ENCODE measurements at places on chromosomes 5 and 9.
A peak's percentile ranks its signal among the peaks of the same experiment; 100 is the strongest.

DNA sequence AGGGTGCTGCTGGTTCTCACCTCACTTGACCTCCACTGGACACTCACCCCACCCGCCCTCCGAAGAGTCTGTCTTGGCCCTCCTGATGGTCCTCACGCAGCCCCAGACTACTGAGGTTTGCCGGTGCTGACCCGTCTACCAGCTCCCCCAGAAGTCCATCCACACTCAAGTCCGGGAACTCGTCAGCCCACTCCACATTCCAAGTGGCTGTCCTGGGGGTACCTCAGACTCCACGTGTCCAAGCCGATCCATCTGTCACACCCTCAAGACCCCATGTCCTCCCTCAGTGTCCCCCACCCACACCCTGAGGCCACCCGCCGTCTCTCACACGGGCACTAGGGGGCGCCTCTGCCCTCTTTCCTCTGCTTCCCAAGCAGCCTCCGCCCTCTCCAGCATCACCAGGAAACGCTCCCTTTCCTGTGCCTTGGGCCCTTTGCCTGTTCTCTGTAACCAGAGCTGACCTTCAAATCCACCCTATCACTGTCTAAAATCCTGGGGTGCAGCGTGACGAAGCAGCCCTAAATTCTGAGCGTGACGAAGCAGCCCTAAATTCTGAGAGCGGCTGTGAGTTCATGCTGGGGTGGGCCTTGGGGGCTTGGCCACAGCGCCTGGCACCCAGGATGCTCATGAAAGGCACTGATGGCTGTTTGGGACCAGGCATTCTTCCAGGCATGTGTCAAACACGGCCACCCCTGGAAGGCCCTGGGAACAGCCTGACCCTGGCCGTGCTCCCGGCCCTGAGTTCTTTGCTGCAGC, 95.7 kb downstream of the KCNT1 start:
- DNase-seq = peak; percentile 9

DNA sequence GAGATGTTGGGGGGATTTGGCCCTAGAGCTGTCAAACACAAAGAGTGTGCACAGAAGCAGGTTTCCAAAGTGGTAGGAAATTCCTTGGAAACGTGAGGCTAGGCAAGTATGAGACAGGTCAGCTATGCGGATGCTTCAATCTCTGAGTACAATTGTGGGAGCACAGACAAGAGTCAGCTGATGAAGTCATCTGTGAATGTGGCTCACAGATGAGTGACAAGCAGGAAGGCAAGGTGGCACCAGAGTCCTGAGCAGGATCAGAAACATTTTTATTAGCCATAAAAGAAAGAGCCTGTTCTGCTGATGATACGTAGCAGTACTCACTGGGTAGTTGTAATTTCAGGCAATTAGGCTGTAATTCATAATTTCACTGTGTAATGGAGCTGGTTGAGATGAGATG, 117.0 kb downstream of the DCP2 start:
- no peak for DNase-seq

DNA sequence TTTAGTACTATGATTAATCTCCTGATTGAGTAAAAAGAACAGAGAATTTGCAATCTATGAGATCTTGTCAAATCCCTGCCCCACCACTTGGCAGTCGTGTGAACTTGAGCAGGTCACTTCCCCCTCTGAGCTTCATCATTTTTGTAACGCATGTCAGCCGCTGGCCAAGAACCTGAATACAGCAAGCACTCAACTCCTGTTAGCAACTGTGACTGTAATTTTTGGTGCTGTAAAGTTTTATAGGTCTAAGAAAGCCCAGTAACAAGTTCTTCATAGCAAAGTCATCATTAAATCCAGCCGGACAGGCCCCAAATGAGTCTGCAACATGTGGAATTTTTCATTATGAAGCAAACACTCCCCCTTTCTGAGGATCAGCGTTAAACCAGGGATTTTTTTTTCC, 49.4 kb downstream of the DRD1 start:
- no peak for DNase-seq

GRCh38 chr5:142772446-142773293, 2.5 kb downstream of the ARHGAP26 start:
- DNase-seq = no peak

DNA sequence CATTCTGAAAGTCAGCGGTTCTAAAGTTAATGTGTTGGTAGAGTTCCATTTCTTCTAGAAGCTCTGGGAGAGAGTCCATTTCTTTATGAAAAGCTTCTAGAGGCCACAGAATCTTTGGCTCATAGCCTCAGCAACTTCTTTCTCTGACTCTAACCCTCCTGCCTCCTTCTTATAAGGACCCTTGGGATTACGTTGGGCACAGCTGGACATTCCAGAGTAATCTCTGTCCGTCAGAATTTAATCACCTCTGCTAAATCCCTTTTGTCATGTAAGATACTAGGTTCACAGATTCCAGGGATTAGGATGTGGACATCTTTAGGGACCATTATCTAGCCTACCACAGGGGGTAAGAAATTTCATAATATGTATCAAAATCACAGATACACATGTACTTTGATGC, 22.6 kb upstream of the ANKDD1B start:
- DNase-seq = no peak

DNA sequence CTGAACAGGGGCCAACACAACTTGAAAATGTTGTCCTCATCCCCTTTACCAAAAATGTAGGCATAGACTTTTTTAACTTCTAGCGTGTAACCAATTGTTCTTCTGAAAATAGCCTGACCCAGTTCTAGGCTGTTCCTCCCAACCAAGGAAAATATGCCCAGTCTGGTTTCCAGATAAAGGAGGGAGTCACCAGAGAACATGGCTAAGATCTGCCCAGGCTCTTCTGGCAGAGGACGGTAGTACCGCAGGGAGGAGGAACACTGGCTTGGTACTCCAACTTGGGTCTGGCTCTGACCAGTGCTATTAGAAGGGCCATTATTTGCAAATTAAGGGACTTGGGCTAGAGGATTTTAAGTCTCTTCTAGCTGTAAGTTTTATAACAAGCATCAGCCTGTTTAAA, 63.1 kb downstream of the GRAMD2B start:
- no peak for DNase-seq

DNA sequence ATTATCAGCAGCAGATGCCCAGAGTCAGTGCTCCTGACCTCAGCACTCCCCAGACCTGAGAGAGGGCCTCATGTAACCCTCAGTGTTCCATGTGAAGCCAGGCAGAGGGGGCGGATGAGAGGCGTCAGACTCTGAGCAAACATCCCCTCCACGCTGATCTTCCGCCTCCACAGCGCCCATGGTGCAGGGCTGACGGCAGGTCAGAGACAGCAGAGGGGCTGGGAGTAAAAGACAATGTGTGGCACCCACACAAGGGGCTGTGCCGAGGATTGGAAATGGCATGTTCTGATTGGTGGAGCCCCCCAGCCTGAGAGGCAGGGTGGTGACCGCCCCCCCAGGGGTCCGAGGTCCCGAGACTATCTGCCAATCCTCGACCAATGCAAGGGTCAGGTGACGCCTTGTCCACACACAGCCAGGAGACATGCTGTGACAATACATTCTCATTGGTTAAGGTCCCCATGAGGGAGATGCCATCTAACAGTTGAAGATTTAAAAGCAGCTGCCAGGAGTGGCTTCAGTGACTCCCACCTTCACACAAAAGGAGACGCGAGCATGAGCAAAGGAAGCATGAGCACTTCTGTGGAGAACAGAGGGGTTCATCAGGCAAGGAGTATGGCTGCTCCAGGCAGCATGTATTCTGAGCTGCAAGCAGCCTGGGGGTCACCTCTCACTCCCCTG, 19.3 kb upstream of the SLC25A51 start:
- no peak for DNase-seq

GRCh38 chr5:148483750-148484149, 100.0 kb downstream of the FBXO38 start:
- DNase-seq = no peak

GRCh38 chr9:31894008-31894407, 490.4 kb upstream of the ACO1 start:
- no peak for DNase-seq

DNA sequence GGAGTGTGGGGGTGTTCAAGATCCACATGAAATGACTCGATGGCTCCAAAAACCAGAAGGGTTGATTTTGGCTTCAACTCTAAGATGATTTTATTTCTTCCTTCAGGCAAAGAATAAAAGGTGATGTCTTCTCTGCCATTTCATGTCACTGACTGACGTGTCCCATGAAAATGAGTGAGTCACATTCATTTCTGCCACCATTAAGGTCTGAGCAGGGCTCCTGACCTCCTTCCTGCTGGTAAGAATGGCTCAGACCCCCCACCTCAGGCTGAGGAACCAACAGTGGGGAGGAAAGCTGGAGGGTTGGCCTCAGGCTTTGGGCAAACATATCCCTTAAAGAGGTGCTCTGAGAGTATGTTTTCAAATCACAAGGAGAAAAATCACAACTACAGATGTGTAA, 53.9 kb upstream of the ZNF354A start:
- DNase-seq = no peak

GRCh38 chr5:125311743-125312142, 565.3 kb upstream of the ZNF608 start:
- no peak for DNase-seq

DNA sequence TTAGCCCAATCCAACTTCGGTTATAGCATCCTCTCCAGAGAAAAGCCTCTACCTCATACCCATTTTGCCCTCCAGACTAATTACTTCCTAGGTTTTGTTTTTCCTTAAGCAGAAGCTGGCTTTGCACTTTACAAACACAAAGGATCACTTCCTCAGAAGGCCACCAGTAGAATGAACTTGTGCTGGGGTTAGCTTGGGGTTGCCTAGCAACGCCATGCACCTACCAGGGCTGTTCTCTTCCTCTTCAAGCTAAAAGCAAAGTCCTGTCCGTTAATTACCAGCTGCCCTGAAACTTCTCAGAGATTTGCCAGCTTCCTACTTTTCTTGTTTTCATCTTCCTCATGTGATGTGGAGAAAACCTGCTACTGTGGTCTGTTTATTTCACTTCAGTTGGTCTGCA, 132.0 kb upstream of the WWC1 start:
- DNase-seq = no peak

DNA sequence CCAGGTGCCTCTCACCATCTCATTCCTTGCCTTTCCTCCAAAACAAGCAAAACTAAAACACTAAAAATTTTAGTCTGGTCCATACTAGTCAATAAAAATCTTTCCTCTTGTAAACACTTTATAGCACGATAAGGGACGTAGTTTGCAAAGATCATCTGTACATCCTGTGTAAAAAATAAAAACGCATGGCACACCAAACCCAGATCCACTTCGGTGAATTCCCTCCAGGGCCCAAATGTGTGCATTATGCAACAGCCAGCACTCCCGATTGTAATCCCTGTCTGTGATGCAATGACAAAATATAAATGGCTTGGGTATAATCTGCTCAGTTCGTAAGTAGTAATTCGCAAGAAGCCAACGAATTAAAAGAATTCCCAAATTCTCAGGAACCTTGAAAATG, 1.4 kb downstream of the FAM169A start:
- no peak for DNase-seq

DNA sequence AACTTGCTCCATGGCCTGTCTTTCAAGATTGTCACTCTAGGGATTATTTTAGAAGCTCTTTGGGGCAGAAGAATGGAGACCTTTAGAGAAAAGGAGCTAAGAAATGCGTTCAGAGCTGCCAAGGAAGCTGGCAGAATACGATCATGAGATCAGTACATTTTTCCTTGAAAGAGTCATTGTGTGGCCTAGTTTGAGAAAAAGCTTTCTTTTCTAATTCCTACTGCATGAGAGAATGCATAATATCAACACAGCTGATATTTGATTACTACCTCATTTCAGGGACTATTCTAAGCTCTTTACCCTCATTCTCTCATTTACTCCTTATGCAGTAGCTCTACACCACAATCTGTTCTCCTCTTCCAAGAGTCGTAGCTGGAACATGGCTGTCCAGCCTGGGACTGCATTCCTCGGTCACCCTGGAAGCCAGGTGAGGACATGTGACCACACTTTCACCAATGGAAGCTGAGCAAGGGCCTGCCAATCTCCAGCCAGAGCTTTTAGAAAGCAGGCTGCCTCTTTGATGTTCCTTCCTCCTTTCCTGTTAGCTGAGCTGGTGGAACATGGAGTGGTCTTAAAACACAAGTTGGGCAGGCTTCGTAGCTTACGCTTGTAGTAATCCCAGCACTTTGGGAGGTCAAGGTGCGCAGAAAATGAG, 99.3 kb upstream of the LHFPL2 start:
- no peak for DNase-seq

GRCh38 chr5:115962565-115963402, 509 bp downstream of the LVRN start:
- no peak for DNase-seq

DNA sequence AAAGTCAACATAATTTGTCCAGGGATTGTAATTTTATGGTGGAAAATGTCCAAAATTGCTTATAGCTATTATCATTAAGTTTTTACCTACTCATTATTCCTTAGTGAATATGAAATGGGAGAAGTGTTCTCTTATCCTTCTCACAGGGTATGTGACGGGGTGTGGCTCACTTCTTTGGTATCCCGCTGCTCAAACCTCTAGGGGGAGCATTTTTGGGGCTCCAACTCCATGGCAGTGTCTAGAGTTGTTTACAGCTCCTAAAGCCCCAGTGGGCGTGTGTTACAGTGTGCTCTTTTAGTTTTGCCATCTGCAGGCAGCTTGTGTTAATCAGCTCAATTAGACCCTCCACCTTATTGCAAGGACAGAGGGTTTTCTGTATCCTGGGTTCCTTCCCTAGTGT, 89.4 kb downstream of the CDKN2A start:
- no peak for DNase-seq

GRCh38 chr9:99052815-99053715, 51.8 kb upstream of the TGFBR1 start:
- DNase-seq = no peak

GRCh38 chr5:34709861-34710673, 53.9 kb downstream of the RAI14 start:
- DNase-seq = no peak

GRCh38 chr5:1555808-1556731, 32.3 kb upstream of the LPCAT1 start:
- no peak for DNase-seq

GRCh38 chr5:31531888-31532547, at the start of the genes C5orf22 and DROSHA:
Gene C5orf22, plus strand, starts transcription at chr5:31532301. Its CDS starts 92 bp downstream, at chr5:31532393.
Gene DROSHA, minus strand, starts transcription at chr5:31532093. Its CDS starts 3,034 bp downstream, at chr5:31529059.
- peak; percentile 84 for DNase-seq

GRCh38 chr5:114237766-114238165, 124.1 kb upstream of the KCNN2 start:
- no peak for DNase-seq

GRCh38 chr5:155850370-155850769, 476.6 kb upstream of the SGCD start:
- DNase-seq = no peak

DNA sequence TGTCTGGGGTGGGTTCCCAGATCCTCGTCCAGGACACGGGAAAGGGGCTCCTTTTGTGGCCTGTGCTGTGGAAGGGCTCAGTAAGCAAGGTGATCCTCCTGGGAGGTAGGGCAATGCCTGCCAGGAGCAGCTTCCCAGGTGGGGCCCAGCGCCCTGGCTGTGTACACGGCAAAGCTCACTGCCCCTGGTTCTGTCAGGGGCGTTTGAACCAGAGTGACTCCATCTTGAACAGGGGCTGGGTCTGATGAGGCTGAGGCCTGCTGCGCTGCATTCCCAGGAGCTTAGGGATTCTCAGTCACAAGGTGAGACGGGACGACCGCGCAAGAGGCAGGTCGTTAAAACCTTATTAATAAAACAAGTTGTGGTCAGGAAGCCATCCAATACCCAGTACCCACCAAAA, 19.9 kb upstream of the SLC12A7 start:
- DNase-seq = no peak
